ENCODE measurements at places on chromosomes 4 and X.

- DNase-seq = no peak
Measured at GRCh38 chr4:73922766-73923630, 53.8 kb downstream of the CXCL1 start.

- no peak for DNase-seq
Measured at GRCh38 chrX:103818842-103819619, 13.0 kb downstream of the RAB9B start.

DNA sequence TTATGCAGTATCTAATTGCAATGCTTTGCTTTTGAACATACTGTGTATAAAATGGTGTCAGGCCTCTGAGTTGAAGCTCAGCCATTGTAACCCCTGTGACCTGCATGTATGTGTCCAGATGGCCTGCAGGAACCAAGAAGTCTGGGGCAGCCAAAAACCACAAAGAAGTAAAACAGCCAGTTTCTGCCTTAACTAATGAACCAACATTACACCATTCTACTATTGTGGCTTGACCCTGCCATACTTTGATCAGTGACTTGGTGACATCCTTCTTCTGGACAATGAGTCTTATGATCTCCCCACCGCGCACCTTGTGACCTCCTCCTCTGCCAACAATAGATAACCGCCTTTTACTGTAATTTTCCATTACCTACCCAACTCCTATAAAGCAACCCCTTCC lies 131.6 kb downstream of the CBLL2 start:
- no peak for DNase-seq

- DNase-seq = no peak
Measured at GRCh38 chrX:153639177-153640044, 7.6 kb upstream of the DUSP9 start.

DNA sequence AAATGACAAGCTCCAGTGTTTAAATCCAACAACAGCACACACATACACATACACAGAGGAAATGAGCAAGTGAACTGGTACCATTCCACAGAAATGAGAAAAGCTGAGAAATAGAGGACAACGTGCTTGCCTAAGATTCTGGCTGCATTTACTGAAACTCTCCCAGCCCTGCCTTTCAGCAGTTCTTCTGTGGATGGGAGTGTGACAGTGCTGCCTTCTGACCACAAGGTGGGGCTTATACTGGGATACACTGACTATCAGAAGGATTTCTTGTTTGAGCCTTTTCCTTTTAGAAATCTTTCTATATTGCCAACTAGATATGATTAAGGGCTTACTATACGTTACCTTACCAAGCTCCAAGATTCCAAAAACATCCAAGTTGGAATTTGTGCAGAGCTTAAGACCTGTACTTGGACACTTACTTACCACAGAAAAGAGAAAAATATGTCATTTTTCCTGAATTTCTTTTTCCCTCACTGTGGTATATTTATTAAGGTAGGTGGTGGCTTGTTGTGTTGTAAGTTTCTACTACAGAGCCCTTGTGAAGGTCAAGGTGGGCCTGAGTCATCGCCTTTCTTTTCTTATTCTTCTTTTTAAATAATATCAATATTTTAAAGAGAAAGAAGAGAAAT lies 10.7 kb upstream of the CXCL8 start:
- peak; percentile 54 for DNase-seq

- DNase-seq = no peak
Measured at GRCh38 chr4:25487155-25487554, 110.1 kb downstream of the ANAPC4 start.

DNA sequence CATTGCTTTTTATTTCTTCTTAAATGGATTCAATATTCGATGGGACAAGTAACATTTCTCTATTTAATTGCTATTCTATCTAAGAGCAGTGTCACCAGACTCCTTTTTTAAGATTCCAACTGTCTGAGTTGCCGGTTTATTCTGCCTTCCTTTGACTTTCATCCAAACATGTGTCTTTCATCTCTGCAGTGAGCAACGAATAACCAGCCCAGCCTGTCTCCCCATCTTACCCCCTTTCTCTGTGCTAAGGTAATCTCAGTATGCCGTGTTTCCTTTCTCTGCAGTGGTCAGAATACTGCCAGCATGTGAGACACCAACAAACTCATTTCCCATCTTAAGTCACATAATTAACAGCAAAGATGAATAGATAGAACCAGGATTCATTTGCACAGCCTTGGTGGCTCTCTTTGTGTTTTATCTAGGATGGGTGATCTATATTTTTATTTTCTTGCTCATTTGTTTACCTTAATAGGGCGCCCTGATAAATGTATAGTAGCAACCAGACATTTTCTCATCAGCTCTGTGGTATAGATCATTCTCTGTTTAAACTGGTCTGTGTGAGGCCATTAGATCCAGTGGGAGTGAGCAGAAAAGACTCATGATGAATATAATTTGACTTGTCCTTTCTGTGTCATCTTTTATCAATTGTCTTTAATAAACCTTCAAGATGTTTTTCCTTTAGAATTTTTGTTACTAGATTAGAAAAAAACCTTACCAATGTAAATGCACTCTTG lies 394.8 kb upstream of the IGFBP7 start:
- DNase-seq = no peak

DNA sequence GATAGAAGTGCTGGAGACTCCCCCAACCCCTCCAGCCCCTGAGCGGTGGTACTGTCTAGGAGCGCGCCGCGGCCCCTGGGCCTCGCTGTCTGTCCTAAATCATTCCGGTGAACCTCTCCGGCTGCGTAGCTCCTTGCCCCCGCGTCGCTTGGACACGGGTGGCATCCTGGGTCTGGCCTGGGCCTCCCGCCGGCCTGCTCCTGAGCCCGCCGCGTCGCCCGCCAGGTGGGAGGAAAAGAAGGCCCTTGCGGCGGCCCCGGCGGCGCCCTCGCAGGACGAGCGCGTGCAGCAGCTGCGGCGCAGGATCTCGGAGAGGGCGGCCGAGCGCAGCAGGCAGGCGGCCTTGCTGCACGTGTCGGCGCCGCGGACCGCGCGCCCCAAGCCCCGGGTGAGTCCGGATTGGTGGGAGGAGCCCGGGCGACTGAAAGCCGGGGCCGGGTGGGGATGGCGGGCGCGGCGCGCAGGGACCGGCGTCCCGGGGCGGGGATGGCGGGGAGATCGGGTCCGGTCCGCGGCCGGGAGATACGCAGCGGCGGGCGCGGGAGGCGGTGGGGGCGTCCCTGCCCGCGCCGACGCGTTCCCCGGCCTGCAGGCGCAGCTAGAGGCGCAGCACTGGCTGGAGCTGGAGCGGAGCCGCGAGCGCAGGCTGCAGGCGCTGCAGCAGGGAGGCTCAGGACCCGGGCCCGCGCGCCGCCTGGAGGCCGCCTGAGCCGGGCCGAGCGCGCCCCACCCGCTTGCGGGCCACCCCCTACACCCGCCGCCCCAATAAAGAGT lies 6.5 kb upstream of the RNF4 start:
- peak; percentile 68 for DNase-seq

DNA sequence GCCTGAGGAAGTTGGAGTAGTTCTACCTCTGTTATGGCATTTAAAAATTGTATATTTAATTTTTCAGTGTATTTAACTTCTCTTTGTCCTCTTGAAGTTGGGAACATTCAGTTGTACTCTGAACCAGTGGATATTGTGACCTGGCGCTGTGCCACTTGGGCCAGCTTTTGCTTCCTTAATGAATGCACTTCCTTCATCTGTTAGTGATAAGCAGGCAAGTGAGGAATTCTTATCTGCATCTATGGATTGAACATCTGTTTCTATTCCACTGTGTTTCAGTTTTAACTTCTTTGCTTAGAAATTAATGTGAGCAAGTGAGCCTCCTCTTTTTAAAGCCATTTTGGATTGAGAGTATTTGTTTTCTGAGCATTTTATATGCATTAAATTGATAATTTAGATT lies 128.3 kb downstream of the UCHL1 start:
- peak; percentile 62 for DNase-seq

GRCh38 chrX:153922932-153923857 lies 2.9 kb downstream of the ARHGAP4 start:
- DNase-seq = peak; percentile 70

DNA sequence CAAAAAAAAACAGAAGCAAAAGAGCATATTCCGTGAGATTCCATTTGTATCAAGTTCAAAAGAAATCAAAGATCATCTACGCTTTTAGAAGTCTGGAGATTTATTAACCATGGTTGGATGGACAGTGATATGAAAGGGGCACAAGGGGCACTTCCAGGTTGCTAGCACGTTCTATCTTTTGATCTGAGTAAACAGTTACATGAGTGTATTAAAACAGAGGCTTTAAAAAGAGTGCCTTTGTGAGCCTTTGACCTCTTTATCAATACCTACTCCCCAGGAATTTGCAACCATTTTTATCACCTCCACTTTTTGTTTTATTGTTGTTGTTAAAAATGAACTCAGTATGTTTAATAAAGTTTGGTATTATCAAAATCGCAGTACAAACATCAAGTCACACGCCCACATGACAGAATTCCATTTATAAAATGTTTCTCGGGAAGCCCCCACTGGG lies 72.4 kb upstream of the UCP1 start:
- no peak for DNase-seq

DNA sequence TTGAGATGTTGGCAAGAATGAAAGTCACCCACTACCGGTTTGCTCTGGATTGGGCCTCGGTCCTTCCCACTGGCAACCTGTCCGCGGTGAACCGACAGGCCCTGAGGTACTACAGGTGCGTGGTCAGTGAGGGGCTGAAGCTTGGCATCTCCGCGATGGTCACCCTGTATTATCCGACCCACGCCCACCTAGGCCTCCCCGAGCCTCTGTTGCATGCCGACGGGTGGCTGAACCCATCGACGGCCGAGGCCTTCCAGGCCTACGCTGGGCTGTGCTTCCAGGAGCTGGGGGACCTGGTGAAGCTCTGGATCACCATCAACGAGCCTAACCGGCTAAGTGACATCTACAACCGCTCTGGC lies 12.3 kb downstream of the RPL9 start:
- DNase-seq = no peak

GRCh38 chr4:116982656-116983055 lies 102.7 kb downstream of the TRAM1L1 start:
- DNase-seq = no peak

- DNase-seq = peak; percentile 49
Measured at GRCh38 chr4:6749340-6750171, 33.0 kb upstream of the KIAA0232 start.

- DNase-seq = no peak
Measured at GRCh38 chr4:81470456-81471297, 1.0 kb downstream of the RASGEF1B start.

DNA sequence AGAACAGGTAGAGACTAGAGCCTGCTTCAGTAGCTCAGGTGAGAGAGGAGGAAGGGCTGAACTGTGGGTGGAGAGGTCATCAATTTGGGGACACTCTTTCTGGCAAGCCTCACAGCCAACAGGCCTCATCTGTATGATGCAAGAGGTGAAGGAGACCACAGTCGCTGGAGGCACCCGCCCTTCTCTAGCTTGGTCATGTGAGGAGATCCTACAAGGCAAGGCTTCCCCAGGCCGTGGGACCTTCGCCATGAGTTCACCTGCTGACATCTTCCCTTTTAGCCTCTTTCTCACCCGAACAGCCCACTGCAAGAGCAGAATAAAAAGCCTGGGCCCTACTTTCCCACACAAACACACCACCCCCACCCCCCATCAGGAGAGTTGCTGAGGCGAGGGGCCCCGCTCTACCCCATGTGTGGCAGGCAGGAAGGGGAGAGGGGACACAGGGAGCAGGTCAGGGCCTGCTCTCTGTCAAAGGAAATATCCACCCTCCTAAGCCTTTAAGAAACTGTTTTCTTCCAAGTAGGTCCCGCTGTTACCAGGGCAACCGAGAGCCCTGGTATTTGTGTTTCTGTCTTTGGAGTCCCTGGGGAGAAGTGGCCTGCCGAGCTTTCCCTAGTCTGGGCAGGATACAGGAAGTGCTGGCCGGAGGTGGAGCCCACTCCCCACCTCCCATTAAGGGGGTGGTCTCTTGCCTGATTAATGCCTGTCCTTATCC lies 8.1 kb downstream of the RTL5 start:
- no peak for DNase-seq

GRCh38 chr4:27272217-27272616 lies 411.6 kb downstream of the STIM2 start:
- no peak for DNase-seq

DNA sequence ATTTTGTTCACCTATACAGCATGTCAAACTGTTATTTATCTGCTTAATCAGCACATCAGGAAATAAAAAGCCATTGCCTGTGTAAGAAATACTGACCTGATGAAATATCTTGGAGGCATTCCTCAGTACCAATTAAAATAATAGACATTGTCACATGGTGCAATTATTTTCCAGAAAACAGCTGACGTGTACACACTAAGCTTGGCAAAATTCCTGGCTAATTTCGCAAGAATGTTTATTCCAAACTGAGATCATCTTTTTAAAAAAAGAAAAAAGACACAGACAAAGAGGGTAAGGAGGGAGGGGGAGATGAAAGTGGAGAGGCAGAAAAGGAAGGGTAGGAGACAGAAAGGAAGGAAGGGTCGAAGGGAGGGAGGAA lies 61.9 kb upstream of the NFKB1 start:
- DNase-seq = no peak

- DNase-seq = no peak
Measured at GRCh38 chrX:99348256-99348655, 1061.8 kb downstream of the PCDH19 start.

DNA sequence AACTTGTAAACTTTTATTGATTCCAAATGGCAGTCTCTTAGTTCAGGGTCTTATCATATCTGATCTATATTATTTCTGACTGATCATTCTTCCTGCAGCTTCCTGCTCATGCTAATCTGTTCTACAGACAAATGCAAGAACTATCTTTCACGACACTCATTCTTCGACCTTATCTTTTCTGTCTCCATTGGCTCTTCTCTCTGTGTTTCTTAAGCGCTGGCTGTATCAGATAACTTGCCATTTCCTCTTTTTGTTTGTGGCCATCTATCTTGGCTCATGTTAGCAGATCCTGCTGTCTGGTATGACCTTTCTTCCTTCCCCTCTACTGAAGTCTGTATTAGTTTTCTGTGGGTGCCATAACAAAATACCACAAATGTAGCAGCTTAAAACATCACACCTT lies 230.5 kb upstream of the PUDP start:
- DNase-seq = no peak

- DNase-seq = no peak
Measured at GRCh38 chrX:71493111-71493613, 39.7 kb upstream of the OGT start.

DNA sequence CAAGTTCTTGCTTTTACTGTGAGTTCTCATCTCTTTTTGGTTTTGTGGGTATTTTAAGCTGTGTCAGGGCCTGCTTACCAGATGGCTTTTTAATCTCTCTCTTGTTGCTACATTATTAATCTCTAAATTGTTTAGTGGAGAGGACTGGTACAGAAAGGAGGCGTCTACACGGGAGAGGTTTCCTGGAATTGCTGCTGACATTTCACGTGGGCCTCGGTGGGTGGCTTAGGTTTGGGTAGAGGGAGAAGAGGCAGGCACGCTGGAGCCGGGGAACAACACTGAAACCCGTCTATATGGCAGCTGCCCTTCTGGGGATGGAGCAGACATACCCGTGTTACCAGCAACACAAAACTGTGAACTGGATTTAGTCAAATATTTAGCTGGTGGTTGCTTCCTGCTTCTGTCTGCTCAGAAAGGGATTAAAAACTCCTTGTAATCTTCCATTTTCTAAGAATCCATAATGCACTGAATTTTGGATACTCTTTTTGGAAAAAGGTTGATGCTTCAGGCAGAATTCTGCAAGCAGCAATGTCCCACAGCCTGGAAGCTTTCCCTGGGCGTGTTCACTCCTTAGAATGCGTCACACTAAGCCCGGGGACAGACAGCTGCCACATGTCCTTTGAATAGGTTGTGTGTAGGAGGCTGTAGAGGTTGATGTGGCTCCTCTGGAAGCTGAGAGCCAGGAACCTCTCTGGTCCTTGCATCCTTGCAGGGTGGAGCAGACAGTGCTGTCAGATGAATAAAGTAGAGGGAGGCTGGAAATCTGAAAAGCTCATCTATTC lies 199.8 kb upstream of the GATB start:
- DNase-seq = no peak
